Activated T-cell treated with anti-CD3 and anti-CD28 coated beads for 48 hours (primary cell): ENCODE measurements at places on chromosomes 3 and 15.
A peak's percentile ranks its signal among the peaks of the same experiment; 100 is the strongest.

- no peak for DNase-seq
Observed at GRCh38 chr3:20810555-20810954, 624.5 kb upstream of the SGO1 start.

DNA sequence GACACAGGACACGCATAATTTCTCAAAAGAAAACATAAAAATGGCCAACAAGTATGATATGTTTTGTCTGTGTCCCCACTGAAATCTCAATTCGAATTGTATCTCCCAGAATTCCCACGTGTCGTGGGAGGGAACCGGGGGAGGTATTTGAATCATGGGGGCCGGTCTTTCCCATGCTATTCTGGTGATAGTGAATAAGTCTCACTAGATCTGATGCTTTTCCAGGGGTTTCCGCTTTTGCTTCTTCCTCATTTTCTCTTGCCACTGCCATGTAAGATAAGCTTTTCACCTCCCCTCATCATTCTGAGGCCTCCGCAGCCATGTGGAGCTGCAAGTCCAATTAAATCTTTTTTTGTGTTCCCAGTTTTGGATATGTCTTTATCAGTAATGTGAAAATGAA is 12.1 kb upstream of the POU1F1 start:
- DNase-seq: no peak

DNA sequence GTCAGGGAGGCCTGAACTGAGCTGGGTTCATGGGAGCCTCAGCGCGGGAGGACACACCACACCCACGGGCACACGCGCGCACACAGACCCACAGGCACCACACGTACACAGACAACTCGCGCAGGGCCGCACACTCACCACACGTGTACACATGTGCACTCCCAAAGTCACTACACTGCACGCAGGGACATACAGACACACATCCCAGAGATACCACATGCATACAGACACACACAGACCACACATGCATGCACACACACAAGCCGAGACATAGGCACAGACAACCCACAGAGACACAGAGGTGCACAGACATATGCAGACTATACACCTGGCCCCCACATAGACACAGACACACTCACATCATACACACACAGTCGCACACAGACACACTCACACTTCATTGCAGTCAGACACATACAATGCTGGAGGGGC is 1.1 kb upstream of the MGLL start:
- no peak for DNase-seq

GRCh38 chr3:121722411-121722810 is 27.1 kb downstream of the GOLGB1 start:
- no peak for DNase-seq

GRCh38 chr15:45183511-45183910 is 4.3 kb downstream of the SHF start:
- no peak for DNase-seq

- DNase-seq: no peak
Observed at GRCh38 chr15:51302480-51302879, 35.9 kb downstream of the CYP19A1 start.

- no peak for DNase-seq
Observed at GRCh38 chr3:3705090-3705775, 94.0 kb upstream of the LRRN1 start.

GRCh38 chr3:126309861-126310655 is 47.1 kb downstream of the KLF15 start:
- no peak for DNase-seq

DNA sequence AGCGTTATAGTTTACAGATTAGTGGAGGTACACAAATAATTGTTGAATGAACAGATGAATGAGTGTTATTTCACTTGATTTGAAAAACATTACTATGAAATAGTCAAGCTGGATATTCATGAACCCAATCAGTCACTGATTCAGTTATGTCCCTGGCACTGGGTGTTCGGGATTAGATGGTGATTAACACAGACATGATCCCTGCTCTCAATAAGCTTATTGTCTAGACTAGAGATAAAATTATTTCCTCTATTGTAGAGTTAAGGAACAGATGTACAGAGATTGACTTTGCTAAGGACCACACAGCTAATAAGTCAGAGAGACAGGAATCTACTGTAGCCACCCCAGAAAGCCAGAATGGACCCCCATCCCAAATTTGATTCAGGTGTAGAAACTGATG is 963 bp downstream of the GRAMD1C start:
- no peak for DNase-seq

DNA sequence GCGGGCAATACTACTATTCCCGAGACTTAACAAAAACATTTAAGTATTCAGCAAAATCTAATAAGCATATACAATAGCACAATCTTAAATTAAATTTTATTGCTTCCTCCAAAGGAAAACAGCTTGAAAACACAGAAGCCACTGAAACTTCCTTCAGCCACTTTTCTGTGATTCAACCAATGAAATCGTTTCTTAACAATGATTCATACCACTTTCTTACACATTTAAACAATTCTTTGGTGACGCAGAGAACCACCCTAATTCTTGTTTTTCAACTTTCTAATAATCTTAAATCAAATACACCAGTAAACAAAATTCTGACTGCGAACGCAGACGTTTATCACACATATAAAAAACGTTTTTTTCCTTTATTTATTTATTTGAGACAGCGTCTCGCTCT is 4.1 kb downstream of the TJP1 start:
- DNase-seq: no peak

DNA sequence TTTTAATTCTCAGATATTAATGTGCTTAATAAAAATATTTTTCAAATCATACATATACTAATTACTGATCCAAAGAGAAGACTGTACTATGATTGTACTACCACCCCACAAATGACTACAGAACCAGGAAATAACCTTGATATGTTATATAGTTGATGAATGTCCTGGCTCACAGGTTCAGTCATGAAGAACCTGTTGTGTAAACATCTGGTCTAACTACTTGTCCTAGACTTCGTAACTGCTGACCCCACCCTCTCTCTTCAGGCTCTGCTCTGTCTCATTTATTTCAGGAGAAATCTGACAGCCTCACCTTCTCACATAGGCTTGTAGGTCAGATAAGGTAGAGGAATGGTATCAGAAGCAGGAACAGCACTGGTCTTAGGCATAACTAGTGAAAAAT is 14.7 kb upstream of the CSTA start:
- no peak for DNase-seq

- no peak for DNase-seq
Observed at GRCh38 chr15:79455361-79455760, 23.2 kb downstream of the MINAR1 start.

DNA sequence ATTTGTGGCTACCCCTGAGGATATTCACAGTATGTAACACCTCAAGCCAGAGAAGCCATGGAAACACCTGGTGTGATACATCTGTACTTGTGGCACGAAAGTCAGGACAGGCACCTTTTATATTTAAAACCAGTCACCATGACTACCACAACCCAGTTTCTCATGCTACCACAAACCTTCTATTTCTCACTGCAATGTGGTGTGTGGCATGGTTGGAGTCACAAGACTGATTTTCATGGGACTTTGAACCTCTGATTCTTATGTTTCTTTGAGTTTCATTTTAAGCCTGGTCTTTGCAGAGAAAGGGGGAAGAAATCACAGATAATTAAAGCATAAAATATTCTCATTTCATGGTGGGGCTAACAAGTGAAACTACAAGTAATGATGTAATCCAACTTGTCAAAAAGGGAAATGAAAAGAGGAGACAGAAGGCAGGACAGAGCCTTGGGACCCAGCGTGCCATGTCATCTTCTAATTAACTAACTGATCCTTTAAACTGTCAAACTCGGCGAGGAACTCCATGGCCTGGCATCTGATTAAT is 175.9 kb downstream of the PDZRN3 start:
- no peak for DNase-seq

- no peak for DNase-seq
Observed at GRCh38 chr15:66565741-66566144, at the start of gene LCTL. TSS of gene LCTL (minus strand) at chr15:66565998. CDS start at chr15:66565365, 633 bp downstream.

GRCh38 chr3:192737506-192737905 is 10.2 kb upstream of the FGF12 start:
- DNase-seq: no peak

DNA sequence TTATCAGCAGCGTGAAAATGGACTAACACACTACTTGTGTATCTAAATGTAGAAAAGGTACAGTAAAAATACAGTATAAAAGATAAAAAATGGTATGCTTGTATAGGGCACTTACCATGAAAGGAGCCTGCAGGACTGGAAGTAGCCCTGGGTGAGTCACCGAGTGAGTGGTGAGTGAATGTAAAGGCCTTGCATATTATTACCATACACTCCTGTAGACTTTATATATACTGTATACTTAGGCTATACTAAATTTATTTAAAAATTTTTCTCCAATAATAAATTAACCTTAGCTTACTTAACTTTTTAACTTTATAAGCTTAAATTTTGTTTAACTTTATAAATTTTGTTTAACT is 67.2 kb upstream of the TSPAN3 start:
- DNase-seq: no peak

- DNase-seq: no peak
Observed at GRCh38 chr15:83960192-83960829, 275.3 kb upstream of the GOLGA6L4 start.

DNA sequence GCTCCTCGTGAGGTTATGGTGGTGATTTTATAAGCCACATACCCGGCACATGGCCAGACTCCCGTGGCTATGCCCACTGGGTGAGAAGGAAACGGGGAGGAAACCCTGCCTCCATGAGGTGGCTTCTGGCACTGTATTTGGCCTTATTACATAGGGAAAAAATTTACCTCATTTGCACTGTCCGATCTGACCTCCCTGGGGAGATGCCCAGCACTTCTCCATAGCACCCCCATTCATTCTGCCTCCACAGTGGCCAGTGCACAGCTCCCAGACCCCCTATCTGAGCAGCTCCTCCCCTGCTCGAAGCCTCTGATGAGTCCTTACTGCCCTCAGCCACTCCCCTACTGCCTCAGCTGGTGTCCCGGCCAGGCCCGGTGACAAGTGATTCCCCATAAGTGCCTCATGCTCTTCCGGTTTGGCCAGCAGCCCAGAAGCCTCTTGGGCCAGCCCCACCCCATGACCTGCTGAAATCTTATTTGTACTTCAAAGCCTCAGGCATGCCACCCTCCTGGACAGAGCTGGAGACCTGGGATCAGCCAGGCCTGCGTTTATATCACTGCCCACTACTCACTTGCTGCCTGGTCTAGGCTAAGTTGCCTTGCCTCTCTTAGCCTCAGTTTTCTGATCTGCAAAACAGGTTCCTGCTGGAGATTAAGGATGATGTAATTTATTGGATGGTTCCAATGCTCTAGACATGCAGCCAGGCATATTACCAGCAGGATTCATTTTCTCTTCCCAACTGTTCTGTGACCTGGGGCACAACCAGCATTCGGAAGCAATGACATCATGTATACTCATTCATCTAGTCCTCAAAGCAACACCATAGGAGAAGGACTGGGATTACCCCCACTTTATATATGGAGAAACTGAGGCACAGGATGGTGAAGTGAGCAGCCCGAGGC is 30.6 kb upstream of the SLC6A6 start:
- no peak for DNase-seq

- no peak for DNase-seq
Observed at GRCh38 chr3:132017137-132017536, 17.7 kb downstream of the CPNE4 start.

DNA sequence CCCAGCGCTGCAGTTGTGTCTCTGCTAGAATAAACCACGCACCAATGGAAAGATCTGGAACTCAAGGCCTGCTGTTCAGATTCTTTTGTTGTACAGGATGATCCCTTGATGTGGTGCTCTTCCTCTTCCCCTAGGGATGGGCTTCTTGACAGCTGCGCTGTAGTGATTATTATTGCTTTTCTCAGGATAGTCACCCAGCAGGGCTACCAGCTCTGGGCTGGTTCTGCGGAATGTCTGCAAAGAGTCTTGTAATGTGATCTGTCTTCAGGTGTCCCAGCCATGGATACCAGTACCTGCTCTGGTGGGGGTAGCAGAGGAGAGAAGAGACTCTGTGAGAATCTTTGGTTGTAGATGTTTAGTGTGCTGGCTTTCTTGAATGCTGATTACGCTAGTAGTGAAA is 974.2 kb downstream of the NSUN3 start:
- no peak for DNase-seq

DNA sequence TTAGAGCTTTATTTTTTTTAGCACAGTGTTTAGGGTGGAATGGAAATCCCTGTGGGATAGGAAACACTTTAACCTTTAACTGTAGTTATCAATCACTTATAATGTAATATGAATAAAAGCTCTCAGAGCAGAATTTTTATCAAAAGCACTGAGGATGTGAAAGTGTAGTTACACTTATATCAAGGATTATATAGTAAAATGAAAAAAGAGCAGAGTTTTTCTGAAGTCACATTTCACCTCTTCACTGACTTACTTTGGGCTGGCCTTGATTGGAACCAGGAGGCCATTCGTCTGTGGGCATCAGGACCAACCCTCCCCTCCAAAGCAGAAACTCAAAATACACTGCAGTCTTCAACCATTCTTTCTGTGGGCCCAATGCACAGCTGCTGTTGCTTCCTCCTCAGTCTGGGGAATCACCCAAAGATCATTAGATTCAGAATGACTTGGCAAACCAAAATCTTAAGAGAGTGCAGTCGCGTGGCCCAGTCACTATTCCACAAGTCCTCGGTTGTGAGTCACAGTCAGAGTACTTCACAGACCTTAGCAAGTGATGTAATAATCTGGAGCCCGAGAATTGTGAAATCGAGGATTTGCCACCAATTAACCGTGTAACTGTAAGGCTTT is 132.6 kb upstream of the COL8A1 start:
- peak; percentile 10 for DNase-seq

DNA sequence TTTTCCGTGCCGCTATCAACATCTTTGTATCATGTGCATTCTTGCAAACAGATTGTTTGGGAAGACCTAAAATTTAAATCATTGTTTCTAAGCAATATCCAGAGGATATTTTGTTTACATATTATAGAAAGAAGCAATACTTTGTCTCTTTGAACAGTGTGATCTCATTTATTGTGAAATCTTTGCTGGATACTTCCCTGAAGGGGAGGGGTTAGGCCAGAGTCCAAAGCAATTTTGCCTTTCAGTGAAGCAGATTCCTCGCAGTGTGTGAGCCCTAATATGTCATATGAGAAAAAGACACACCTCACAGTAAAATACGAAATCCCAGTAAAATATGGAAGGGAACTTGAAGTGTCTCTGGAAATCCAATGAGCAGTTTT is 158.7 kb upstream of the SLCO3A1 start:
- no peak for DNase-seq

DNA sequence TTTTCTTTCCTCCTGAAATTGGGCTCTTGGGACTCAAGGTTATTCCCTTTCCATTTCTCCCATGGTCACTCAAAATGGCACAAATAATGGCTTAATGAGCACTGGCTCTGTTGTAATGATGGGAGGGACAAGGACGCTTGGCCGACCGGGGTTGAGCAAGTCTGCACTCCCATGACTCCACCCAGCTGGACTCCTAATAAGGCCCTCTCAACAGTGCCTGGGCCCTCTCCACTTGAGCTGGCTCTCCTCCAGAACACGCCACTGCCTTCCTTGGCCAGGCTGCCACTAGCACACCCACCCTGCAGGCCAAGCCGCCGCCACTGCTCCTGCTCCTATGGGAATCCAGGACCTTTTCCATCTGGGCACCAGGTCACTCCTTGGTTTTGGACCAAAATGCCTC is 42.3 kb downstream of the ADCY5 start:
- DNase-seq: no peak

DNA sequence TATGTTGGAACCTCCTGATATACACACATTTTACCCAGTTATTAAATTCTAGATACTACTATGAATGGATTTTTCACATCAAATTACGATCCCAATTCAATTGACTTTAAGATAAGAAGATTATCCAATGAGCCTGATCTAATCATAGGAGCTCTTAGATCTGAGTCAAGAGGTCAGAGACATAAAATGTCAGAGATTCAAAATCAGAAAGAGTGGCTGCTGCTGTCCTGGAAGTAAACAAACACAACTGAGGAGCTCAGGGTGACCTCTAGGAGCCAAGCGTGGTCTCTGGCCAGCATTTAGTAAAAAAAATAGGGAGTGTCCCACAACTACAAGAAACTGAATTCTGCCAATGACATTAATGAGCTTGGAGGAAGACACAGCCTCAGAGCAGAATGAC is 557.1 kb upstream of the CBLB start:
- DNase-seq: no peak
